ENCODE measurements at places on chromosomes 3 and 15.

GRCh38 chr15:99902248-99902928 is 169.2 kb upstream of the LYSMD4 start:
- no peak for DNase-seq

GRCh38 chr3:140233702-140234101 is 298.7 kb downstream of the CLSTN2 start:
- DNase-seq = no peak

GRCh38 chr3:136730595-136731273 is 21.4 kb downstream of the STAG1 start:
- DNase-seq = no peak

DNA sequence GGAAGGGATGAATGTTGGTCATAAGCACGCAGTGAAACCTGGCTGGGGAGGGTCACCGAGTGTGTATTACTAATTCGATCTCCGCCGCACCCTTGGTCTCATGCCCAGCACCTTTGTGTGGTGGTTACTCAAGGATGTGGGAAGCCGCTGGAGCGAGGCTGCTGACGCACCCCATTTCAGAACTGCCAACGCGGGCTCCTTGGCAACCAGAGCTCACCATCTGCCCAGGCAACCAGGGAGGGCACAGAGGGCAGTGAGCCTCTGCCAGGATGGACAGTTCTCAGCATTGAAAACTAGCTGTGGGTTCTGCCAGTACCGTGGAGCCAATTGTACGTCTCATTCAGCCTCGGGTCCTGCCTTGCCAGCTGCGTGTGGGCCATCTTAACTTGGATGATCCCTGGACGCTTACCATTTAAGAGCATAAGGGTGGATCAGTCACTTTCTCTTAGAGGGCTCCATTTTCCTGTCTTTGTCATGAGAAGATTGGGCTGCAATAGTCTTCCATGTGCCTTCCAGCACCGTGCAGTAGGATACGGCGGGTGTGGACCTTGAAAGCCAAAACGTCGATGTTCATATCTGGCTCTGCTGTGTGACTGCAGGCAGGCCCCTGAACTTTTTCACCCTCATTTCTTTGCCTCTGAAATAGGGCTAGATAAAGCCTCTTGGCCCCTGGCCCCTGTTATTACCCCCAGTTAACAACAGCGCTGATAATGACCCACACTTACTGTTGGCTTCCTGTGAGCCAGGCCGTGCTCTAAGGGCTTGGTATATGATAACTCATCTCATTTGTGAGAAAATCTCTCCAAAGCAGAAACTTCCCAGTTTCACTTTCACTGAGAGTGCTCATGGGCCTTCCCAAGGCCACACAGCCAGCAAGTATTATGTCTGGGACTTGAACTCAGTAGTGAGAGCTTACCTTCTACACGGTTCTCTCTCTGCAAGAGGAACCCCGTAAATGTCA is 238.8 kb downstream of the OPA1 start:
- DNase-seq = peak; percentile 21

DNA sequence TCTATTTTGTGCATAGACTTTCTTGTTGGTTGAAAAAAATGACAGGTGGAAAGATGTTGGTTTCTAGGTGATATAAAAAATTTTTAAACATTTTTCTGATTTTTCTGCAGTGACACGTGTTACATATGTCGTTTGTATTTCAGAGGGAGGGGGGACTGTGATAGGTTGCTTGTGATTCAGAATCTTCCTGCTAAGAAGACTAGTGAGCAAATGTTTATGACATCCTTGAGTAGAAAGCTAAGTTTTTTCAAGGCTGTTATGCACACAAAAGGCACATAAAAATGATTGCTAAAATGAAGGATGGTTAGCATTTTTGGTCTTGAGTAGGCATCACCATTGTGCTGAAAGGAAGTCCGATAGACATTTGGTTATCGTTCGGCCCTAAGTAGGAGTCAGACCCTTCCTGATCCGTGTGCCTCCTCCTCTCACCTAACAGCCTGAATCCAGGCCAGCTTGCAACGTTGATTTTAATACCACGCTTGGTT is 1.5 kb downstream of the ZNF639 start:
- DNase-seq = no peak

DNA sequence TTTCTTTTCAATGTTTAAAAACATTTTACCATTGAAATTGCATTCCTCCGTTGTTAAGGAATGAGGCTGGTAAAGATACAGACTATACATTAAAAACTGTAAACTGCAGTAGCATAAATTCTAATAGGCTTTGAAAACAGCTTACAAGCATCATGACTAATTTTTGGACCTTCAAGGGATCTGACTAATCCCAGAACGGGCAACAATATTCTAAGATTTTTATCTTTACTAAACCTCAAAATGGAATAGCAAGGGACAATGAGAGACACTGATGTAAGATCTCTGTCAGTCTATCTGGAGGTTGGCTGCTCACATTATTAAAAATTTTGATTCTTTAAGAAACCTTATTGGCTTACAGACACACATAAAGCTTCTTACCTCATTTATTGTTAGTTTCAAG is 74.7 kb downstream of the BTD start:
- DNase-seq = no peak

- no peak for DNase-seq
Observed at GRCh38 chr3:123409443-123410148, 39.3 kb downstream of the ADCY5 start.

DNA sequence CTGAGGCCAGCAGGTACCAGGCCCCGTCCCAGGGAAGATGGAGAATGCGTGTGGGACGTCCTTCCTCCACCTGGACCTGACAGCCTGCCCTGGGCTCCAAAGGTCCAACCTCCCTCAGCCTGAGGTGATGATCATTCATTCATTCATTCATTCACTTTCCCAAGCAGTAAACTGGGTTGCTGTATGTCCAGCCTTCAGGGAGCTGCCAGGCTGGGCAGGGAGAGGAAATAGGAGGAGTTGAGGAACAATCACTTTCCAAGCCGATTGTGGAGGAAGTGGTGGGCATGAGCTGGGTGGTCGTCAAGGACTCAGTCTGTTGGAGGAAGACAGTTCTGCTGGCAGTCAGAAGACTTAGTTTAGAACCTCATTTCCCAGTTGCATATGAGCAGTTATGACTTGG is 10.2 kb upstream of the CCDC33 start:
- DNase-seq = no peak

DNA sequence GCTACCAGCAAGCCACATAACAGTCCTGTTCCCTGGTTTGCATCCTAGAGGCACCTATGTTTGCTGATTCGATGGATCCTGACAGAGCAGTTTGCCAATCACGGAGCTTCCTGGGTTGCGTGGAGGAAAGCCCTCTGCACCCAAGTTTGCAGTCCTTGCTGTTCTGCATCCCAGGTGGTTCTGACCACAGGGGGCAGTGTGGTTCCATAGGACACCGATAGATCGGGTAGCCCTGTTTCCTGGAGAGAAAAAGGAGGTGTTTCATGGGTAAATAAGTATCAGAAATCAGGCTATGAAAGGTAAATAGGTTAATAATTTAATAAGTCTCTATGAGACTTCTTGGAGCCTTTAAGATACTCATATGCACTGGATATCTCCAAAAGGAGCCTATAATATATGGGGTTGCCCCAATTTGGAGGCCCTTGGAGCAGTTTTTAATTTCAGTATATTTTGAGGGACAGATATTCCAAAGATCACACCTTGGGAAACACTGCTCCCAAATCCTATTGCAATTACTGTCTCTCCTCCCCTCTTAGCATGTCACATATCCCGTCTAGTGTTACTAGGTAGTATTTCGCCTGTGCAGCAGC is 194.6 kb upstream of the TPM1 start:
- peak; percentile 32 for DNase-seq

DNA sequence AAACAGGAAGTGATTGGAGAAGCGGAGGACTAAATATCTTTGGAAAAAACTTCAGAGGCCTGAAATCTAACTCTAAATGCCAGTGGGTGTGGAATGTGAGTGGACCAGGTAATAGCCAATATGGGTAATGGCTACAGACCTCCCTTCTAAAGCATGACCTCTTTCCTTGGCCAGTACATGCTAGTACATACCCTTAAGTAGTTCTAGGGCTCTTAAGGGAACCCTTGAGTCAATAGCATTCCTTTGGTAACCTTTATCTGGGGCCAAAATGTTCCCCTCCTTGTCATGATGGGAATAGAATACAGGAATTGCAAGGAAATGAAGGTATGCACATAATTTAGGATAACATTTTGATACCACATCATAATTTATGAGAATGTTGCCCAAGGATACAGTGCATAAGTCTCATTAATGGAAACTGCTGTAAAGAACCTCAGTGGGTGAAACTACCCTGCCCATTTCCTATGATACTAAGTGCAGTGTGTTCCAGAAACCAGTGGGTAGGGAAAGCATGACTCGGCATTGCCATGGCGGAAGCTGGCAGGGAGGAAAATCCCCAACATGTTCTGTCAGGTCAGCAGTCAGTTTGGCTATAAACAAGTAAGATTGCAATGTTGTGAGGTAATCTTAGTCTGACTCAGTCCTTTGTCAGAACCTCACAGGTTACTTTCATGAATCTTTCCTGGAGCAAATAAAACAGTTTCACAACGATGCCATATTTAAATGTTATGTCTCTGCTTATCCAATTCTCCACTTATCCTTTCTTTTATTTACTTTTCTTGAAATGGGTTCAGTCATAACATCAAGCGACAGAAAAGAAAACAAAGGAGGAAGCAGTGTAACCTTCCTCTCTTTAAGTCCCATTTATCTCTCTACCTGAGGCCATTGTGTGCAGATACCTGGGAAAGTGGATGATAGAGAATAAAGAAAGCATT is 23.5 kb upstream of the RAP2B start:
- no peak for DNase-seq

- no peak for DNase-seq
Observed at GRCh38 chr3:123400169-123400568, 48.7 kb downstream of the ADCY5 start.
